ENCODE measurements at places on chromosomes 12 and 14.

DNA sequence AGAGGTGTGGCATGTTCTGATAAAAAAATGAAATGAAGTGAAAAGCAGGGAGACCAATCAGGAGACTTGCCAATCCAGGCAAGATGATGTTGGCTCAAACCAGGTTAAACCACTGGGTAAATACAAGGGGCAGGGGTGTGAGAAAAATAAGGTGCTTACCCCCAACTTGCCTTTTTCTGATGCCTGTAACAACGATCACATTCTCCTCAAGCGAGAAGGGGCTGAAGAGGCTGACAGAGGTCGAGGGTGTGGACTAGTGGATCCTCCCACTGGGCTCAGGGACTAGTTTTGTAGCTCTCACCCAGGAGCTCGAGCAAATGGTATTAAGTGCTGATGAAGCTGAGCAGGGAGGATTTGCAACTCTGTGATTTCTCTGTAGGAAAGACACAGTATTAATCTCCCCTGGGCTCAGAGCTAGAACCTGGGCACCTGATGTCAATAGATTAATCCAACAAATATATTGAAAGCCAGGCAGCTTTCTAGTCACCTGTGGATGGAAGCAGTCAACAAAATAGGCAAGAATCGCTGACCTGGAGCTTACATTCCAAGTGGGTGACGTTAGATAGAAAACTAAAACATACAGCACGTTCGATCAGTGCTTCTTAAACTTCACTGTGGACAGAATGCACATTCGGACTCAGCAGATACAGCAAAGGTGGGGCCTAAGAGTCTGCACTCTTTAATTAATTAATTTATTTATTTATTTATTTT, 15.2 kb upstream of the EAPP start:
- no peak for DNase-seq

- no peak for DNase-seq
Observed at GRCh38 chr14:101228949-101229541, 325.5 kb upstream of the RTL1 start.

DNA sequence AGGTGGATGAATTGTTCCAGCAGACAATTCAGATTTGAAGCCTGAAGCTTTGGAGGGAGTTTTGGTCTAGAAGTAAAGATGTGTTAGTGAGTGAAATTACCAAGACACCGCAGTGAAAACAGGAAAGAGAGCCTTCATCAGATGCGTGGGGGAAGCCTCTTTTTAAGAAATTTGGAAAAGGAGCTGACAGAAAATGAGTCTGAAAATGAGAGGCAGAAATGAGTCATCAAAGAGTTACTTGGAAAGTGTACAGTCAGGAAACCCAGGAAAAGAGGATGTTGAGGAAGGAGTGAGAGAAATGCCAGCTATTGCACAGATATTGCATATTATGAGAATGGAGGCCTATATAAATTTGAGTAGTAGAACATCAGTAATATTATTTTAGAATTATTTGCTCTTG, 520.7 kb downstream of the NRXN3 start:
- DNase-seq: no peak

- no peak for DNase-seq
Observed at GRCh38 chr14:22962061-22962676, 5.3 kb upstream of the HAUS4 start.

DNA sequence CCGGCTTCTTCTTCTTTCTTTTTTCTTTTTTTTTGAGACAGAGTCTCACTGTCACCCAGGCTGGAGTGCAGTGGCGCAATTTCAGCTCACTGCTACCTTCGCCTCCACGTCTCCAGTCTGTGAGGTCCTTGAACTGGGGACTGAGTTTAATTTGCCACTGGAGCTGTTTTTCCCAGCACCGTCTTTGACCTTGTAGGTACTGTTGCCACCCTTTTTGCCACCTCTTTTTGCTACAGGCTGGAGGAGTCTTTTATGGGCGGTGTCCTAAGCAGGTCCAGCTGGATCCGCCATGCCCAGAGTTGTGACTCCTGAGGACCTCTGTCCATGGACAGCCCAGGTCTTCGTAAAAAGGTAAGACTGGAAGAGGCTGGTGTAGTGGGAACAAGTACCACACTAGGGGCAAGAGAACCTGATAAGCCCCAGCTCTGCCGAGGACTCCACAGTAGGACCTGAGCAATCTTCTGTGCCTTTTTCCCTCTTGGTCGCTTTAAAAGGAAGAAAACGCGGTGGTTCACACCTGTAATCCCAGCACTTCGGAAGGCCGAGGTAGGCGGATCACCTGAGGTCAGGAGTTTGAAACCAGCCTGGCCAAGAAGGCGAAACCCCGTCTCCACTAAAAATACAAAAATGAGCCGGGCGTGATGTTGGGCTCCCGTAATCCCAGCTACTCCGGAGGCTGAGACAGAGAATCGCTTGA, 946 bp downstream of the RNU4-2 start:
- no peak for DNase-seq

DNA sequence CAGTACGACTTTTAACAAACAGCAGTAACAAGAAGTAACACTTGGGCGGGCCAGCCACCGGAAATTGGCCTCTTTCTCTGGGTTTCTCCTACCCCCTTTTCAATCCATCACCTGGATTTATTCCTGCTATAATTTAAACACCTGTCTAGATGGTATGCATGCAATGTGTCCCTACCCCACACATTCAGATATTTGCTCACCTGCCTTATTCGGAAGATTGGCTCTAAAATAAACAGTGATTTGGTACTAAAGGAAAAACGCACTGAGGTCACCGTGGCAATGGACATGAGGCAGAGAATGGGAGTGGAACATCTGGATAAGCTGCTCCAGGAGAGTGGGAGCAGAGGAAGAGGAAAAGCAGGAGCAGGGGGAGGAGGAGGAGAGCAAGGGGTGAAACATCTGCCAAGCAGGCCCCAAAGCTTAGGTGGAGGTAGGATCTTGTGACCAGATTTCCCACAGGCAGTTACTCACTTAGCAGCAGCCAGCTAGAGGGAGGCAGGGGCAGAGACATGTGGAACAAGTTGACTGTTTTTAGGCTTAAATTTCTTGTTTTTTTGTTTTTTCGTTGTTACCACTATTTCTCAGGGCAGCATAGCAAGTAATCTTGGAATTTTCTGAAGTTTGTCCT, 150.9 kb downstream of the TTLL5 start:
- no peak for DNase-seq

- no peak for DNase-seq
Observed at GRCh38 chr12:1877169-1877878, 41.1 kb downstream of the CACNA2D4 start.

GRCh38 chr14:84937016-84937415, 592.9 kb upstream of the FLRT2 start:
- DNase-seq: no peak

DNA sequence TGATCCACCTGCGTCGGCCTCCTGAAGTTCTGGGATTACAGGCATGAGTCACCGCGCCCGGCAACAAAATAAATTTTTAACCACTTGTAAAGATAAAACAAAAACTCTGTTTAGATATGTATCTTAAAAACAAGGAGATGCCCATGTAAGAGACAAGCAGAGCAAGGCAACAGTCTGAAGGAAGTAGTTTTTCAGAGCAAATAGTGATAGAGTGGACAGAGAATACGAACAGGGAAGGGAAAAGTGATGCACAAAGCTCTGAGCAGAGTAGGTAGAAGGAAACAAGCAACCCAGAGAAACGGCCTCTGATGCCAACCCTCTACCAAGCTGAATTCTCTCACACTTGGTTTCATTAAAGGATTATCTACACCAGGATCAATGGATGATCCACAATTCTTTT, 24.8 kb upstream of the CDKL1 start:
- no peak for DNase-seq

GRCh38 chr14:68815298-68816182, 22.7 kb upstream of the ZFP36L1 start:
- no peak for DNase-seq

GRCh38 chr12:117733549-117733805, 235.3 kb downstream of the KSR2 start:
- DNase-seq: no peak

GRCh38 chr12:123657211-123657610, 13.7 kb upstream of the TCTN2 start:
- DNase-seq: no peak

- no peak for DNase-seq
Observed at GRCh38 chr14:73142216-73142615, 5.9 kb downstream of the PSEN1 start.

DNA sequence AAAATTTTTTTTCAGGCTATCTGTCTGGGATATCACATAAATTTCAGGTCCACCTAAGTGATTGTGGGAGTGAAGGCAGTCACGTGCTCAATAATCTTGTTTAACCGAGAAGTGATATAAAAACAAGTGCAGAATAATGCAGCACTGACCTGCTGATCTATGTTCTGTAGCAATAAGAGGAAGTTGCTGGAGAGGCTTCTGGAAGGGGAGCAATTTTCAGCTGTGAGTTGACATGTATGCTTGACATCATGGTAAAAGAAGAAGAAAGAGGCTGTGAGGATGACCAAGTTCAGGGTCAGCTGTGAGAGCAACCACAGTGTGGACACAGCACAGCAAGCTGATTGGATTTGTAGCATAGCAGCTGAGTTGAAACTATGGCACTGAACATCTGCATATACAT, 172.0 kb upstream of the PELI2 start:
- no peak for DNase-seq

GRCh38 chr12:5317556-5317955, 114.4 kb upstream of the NTF3 start:
- DNase-seq: no peak

DNA sequence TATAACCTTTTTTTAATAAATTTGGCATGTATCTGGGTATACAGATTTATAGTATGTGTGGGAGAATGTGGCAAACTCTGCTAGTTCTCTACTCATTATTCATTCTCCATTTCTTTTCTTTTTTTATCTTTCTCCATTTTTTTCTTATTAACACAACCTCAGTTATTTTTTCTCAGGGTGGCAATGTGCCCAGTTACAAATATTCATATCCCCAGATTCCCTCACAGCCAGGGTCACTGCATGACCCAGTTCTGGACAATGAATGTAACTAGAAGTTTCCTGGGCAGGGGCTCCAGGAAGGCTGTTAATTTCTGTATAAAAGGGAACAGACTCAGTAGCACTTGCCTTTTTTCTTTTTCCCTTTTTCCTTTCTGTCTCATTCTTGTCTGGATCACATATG, 95.6 kb downstream of the VCPKMT start:
- no peak for DNase-seq

- DNase-seq: peak; percentile 37
Observed at GRCh38 chr12:47397664-47398281, 308.1 kb downstream of the RPAP3 start.

- DNase-seq: no peak
Observed at GRCh38 chr14:64743061-64743460, 38.8 kb downstream of the PLEKHG3 start.

DNA sequence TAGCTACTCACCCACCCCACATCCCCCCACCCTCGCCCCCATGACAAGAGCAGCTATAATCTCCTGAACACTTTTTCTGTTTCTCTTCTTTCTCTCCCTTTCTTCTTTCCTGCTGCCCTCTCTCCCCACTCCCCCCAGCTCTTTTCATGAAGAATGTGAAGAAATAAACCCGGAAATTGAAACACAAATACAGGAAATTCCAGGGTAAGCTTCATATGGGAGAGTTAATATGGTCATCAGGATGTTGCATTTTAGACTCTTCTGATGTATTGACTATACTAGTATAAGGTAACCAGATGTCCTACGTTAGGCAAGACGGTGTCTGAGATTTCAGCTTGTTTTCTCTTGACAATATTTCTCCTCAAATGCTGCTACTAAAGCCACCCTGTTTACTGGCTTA, 41.6 kb upstream of the LRIG3 start:
- no peak for DNase-seq

- no peak for DNase-seq
Observed at GRCh38 chr14:32027255-32027939, 49.7 kb upstream of the ARHGAP5 start.

All from stimulated activated CD4-positive, alpha-beta T cell treated with anti-CD3 and anti-CD28 coated beads, Interleukin-1b, Interleukin-23, amount 100 ng/mL, for 4 hours (primary cell).